Stimulated activated naive CD4-positive, alpha-beta T cell treated with Interleukin-2 at 50 U/mL for 16 hours (primary cell): ENCODE measurements at places on chromosomes 6 and 20.
A peak's percentile ranks its signal among the peaks of the same experiment; 100 is the strongest.

DNA sequence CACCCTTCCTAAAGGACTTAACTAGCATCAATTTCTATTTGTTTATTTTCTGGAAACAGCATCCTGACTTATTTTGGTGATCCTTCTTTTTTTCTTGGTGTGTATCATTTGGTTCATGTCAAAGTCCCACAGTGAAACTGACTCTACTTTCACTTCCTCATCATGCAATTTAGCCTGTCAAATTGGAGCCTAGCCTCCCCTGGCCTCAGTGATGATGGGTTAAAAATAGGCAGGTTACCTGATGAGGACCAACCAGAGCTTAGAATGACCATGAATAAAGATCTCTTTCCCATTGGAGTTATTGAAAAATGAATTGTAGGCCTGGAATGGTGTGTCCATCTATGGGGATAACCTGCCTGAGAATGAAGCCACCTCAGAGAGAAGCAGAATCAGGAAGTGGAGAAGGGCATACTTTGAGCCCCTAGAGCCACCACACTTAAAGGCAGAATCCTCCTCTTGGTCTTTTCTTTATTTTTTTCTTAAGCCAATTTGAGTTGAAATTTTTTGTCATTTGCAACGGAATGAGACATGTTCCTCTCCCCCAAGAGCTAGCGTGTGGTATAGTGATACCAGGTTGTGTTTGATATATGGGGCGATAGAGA lies 105.6 kb downstream of the BTBD3 start:
- DNase-seq, result no peak

- no peak for DNase-seq
Observed at GRCh38 chr6:89471287-89471867, 38.4 kb downstream of the ANKRD6 start.

- DNase-seq, result no peak
Observed at GRCh38 chr6:1383729-1384548, 5.4 kb upstream of the FOXF2 start.

- DNase-seq, result peak; percentile 47
Observed at GRCh38 chr6:33313105-33313708, 671 bp downstream of the TAPBP start.

DNA sequence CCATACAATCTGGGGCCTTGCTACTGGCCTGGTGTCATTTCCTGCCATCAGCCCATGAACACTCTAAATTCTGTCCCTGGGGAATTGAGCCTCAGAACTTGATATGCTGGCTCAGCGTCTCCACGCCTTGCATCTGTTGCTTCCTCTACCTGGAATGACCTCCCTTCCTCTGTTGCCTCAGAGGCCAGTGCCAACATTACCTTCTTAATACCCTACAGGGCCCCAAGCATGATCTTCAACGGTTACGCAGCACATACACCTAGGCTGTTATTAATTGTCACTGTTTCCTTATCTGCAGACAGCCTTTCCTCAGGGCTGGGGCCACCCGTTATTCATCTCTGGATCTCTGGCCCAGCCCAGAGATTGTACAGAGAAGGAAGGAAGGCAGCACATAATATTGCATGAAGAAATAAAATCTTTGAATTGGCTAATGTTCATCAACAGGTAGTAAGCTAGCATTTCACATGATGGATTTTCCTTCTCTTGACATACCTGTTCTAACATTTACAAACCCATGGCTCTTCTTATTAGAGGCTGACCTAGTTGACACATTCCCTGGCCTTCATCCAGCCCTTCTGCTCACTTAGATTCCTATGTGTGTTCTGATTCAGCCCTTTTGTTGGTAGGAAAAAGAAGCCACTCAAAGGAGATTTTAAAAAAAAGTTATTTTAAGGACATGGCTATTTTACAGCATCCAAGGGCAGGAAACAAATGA lies 8.4 kb upstream of the RNF182 start:
- DNase-seq, result no peak

- DNase-seq, result no peak
Observed at GRCh38 chr6:79188885-79189480, 45.5 kb downstream of the HMGN3 start.

DNA sequence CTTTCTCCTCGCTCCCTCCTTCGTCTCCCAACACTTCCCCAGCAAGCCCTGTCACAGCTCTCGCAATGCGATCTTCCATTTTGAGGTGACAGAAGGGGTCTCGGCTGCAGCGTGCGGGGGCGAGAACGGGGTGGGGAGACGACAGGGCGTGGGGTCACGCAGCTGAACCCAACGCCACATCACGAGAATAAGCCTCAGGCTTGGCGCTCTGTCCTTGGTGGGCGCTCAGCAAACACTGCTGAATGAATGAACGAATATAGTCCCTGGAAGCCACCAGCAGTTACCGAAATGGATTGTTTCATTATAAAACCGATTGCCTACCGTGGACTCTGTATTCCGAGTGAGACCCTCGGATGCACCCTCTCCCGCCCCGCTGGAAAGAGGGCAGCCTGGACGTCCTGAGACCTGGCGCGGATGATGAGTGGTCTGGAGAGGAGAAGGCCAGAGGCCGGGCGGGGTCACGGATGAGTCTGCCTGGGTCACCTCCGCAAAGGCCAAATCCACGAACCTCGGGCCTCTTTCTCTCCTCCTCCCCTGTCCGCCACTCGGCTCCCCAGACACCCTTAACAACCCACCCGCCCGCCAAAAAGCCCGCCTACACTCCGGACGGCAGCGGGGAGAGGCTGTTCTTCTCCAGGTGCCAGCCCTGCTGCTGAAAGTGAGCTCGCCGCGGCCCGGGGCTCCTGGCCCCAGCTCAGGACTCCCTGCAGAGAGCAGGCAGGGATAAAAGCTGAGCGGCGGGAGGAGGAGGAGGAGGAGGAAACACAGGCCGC lies 3.7 kb downstream of the NRN1 start:
- no peak for DNase-seq
